ENCODE measurements at places on chromosomes 16 and 17.
A peak's percentile ranks its signal among the peaks of the same experiment; 100 is the strongest.

GRCh38 chr17:46198233-46198632 is 5.0 kb upstream of the KANSL1 start:
- DNase-seq: no peak

DNA sequence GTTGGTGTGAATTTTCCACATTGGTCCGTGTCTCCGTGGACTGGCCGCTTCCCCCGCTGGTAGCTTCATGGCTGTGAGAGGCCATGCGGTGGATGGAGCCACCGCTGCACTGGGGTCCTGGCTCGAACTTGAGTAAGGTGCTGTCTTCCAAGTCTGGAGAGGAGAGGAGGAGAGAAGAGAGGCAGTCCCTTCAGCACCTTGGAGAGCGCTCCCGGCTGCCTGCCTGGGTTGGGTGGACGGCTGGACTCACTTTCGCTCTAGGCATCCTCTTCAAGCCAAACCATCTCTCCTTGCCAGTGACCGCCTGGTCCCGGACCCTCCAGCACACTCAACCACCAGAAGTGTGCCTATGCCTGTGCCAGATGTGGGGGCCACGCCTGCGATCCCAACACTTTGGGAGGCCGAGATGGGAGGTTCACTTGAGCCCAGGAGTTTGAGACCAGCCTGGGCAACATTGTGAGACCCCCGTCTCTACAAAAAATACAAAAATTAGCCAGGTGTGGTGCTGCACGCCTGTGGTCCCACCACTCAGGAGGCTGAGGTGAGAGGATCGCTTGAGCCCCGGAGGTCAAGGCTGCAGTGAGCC is 6.2 kb downstream of the JPH3 start:
- DNase-seq: peak; percentile 80

DNA sequence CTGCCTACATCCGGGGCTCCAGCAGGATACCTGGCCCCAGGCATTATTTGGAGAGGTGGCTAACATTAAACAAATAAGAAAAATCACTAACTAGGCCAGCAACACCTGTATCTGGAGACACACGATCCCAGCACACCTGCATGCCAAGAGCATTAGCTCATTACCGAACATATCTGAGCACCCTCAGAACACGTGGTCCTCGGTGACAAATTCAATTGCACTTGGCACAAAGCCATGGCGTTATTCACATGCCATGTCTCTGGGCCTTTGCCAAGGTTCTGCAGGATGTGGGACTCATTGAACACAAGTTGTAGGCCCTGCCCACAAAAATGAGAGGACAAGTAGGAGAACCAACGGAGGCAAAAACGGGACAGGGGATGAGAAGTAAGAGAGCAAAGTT is 552.3 kb downstream of the TOX3 start:
- DNase-seq: no peak

DNA sequence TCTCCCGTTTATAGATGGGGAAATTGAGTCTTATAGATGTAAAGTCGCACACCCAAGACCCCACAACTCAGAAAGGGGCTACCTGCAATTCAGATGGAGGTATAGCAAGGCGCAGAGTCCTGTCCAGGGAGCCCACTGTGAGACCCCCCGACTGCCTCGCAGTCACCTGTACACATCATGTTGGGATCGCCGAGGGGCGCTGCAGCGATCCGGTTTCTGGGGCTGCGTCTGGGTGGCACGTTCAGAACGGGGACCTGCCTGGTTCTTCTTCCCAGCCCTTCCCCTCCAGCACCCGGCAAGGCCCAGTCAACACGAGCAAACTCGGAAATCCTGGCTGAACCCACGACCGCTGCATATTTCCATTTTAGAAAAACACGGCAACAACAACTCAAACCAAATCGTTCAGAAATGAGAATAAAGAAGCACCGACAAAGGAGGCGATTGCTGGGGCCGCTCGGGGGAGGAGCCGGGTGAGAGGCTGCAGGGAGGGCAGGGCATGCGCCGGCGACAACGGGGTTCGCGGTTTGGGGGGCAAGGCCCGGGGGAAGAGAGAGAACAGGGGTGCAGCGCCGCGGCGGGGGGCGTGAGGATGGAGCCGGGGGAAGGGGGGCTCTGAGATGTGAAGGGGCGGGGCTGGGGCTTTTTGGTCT is 643 bp downstream of the HSDL1 start:
- peak; percentile 23 for DNase-seq

DNA sequence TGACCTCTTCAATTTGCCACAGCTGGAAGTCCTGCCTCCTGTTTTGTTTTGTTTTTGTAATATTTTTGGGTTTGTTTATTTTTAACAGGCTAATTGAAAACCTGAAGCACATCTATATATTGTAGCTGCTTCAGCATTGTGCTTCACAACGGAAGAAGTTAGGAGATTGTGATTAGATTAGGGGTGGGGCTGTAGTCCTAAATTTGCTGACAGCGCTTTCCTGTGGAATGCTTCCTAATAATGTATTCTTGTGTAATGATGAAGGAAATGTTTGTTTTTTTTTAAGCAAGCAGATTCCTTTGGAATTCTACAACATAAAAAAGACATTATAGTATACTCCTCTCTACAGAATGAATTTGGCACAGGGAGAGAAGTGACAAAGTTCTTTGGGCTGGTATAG is 70.1 kb downstream of the NLK start:
- DNase-seq: no peak
